ENCODE measurements at places on chromosomes 3 and 15.
A peak's percentile ranks its signal among the peaks of the same experiment; 100 is the strongest.

DNA sequence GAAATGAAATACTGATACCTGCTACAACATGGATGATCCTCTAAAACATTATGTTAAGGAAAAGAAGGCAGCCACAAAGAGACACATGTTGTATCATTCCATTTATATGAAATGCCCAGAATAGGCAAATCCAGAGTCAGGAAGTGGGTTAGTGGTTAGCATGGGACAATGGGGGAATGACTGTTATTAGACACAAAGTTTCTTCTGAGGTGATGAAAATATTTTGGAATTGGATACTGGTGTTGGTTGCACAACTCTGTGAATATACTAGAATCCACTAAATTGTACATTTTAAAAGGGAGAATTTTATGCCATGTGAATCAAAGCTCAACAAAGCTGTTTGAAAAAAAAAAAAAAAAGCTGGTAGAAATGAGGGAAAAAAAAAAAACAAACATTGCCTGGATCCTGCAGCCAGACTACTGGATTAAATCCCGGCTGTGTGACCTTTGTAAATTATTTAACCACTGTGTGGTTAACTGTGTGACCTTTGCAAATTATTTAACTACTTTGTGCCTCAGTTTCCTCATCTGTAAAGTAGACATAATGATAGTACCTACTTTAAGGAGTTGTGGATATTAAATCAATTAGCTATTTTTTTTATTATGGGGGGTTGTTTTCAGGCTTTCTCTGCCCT lies 75.6 kb upstream of the PRICKLE2 start:
- DNase-seq, result no peak

- no peak for DNase-seq
These were observed 239.0 kb upstream of the NAALADL2 start for GRCh38 chr3:174620138-174620537.

DNA sequence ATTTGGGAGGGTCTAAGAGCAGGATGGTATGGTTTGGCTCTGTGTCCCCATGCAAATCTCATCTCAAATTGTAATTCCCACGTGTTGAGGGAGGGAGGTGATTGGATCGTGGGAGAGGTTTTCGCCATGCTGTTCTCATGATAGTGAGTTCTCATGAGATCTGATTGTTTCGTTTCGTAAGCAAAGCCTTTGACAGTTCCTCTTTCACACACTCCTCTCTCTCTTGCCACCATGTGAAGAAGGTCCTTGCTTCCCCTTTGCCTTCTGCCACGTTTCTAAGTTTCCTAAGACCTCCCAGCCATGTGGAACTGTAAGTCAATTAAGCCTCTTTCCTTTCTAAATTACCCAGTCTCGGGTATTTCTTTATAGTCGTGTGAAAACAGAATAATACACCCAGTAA lies 553.7 kb downstream of the TAFA4 start:
- no peak for DNase-seq

GRCh38 chr15:26901041-26901440 lies 34.2 kb downstream of the GABRA5 start:
- DNase-seq, result no peak

- no peak for DNase-seq
These were observed 5.2 kb downstream of the TRIM59 start for GRCh38 chr3:160444411-160444810.

DNA sequence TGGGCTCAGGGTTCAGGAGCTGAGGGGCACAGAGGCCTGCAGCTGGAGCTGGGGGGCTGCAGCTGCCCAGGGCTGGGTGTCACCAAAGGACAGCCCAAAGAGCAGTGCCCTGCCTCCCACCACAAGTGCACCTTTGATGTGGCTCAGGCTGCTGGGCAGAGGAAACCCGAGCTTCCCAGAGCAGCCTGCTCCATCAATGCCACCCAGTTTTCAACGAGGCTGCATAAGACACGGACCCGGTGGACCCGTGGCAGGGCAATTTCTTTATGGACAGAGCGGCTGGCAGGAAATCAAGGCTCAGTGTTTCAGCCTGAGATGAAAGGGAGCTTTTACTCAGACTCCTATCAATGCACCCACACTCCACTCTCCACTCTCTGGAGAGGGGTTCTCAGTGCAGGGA lies 18.7 kb downstream of the SEMA5B start:
- no peak for DNase-seq

DNA sequence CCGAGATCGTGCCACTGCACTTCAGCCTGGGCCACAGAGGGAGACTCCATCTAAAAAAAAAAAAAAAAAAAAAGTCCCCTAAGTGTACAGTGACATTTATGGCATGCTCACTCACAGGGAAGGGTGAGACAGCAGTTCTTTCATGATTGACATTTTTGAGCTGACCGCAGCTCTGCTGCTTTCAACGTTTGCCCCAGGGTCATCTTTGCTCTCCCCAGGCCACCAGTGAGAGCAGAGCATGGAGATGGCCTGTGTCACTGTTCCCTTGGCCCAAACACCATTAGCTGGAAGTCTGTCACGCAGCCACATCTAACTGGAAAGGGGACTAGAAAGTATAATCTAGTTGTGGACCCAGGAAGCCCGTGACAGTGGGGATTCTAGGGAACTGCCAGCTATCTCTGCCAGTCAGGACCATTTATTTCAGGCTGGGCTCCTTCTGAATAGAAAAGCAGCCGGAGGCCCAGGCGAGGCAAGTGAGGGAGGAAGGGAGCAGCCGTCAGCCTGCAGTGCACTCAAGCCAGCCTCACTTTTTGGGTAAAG lies 193.4 kb upstream of the HES1 start:
- no peak for DNase-seq

DNA sequence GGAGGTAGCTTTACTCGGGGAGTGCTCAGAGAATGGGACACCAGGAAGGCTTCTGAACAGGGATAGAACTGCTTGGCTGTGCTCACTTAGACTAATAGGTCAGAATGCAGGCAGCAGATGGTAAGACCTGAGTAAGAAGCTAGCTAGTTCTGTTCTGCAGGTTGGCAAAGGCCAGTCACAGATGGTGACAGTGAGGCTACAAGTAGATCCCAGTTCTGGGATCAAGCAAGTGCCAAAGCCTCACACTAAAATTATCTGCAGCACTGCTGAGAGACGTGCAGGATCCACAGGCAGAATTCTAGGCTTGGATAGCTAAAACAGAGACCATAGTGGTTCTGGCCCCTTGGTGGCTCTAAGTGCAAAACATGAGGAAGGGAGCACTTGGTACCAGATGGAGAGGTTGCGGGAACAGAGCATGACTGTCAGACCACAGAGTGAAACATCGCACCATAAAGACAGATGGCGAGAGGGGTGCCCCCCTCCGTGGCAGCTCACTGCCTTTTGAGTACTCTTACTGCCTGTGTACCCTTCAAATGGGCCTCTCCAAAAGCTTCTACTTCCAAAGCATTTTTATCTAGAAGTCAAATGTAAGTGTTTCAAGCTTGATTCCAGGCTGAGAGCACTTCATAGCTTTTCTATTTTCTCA lies 3.6 kb upstream of the GLCE start:
- no peak for DNase-seq

DNA sequence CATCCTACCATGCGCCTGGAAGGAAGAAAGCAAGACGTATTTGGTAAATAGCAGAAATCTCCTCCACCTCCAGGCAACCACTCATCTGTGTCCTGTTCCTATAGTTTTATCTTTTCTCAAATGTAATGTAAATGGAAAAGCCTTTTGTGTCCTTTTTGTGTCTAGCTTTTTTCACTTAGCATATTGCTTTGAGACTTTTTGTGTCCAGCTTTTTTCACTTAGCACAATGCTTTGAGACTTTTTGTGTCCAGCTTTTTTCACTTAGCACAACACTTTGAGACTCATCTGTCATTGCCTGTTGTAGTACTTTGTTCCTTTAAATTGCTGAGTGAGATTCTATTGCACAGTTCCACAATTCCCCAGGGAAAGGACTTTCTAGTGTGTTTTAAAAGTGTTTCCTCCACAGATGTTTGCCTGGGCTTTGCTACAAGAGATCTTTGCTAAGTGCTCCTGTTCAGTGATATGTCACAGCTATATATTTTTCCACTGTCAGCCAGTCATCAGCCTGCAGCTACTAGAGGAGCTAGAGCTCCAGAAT lies 27.9 kb upstream of the MUC13 start:
- no peak for DNase-seq

DNA sequence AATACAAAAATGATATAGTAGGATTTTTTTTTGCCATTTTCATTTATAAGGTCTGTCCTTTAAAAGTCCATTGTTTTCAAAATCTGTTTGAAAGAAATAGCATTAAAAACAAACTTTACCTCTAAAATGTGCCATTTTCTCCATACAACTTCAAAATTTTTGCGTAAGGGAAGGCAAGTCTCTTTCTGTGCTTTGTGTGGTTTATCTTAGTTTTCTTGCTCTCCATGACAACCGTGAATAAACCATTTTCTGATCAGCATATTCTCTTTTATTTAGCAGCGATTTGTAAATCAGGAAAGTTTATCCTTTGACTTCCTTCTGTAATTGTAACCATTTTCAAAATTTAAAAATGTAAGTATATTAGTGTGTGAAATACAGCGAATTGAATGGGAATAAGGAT lies 147.9 kb upstream of the CGNL1 start:
- DNase-seq, result no peak

DNA sequence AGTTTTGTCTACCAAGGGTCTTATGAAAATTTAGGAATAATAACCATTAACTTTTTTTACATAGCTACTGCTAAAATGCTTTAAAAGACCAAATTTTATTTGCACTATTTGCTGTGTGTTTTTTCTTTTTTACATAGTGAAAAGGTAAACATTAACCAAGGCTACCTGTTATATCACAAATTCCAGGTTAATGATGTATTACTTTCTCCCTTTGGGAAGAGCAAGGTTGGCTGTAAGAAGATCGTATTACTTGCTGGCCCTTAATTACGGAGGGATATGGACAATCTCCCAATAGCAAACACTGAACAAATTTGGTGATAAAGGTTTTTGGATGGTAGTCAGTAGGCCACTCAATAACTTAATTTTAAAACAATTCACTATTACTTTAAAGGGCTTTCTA lies 22.4 kb downstream of the LRRC58 start:
- DNase-seq, result no peak

DNA sequence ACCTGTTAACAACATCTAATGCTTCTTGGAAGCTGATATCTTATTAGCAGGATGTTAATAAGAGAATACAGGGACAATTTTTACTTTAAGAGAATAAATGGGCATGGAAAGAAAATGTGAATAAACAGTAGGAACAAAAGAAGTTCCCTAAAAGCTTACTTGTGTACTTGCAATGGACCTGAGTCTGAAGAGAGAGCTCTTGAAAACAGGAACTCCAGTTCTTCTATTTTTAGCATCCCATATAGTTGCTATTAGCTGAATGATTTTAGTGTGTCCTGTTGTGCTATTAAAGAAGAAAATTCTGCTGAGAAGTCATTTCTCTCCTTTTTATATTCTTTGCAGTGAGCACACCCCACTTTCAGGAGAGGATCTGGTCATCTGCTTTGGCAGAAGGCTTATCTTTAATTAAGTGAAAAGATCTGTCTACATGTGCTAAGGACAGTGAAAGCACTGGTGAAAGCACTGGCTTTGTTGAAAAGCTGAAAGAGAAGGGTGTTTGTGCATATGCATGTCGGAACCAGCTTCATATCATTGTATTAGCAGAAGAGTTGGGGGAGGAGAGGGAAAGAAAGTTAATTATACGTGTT lies 1.4 kb upstream of the ST3GAL6 start:
- DNase-seq, result no peak

- no peak for DNase-seq
These were observed 24.7 kb upstream of the DUSP7 start for GRCh38 chr3:52080830-52081719.

- DNase-seq, result no peak
These were observed 53.5 kb downstream of the BSN start for GRCh38 chr3:49607796-49608195.

DNA sequence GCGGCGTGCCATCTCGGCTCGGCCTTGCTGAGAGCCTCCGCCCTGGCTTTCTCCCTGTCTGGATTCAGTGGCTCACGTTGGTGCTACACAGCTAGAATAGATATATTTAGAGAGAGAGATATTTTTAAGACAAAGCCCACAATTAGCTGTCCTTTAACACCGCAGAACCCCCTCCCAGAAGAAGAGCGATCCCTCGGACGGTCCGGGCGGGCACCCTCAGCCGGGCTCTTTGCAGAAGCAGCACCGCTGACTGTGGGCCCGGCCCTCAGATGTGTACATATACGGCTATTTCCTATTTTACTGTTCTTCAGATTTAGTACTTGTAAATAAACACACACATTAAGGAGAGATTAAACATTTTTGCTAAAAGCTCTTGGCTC lies 54.1 kb downstream of the PLXNA1 start:
- DNase-seq, result no peak

GRCh38 chr15:61155741-61156700 lies 73.1 kb downstream of the RORA start:
- DNase-seq, result peak; percentile 60

GRCh38 chr15:72706266-72706665 lies 20.3 kb downstream of the BBS4 start:
- no peak for DNase-seq

DNA sequence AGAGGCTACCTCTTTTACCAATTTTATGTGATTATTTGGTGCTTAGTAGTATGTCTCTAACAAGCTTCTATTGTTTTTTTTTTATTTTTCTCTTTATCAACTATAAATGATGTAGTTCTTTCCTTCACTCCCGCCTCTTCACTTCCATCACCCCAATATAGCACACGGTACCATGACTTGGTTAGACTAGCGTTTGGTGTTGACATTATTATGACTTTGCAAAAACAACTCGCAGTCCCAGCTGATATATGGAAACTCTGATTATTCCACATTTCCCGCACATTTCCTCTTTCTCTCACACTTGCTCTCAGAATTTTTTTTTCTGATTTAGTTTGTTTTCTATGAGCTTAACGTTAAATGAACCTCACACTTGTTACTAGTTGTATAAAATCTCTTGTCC lies 162.2 kb downstream of the GREM1 start:
- DNase-seq, result no peak

- no peak for DNase-seq
These were observed 216.2 kb downstream of the STT3B start for GRCh38 chr3:31748933-31749295.

GRCh38 chr3:195550723-195551122 lies 7.6 kb upstream of the PPP1R2 start:
- DNase-seq, result no peak

- DNase-seq, result peak; percentile 78
These were observed at the start of gene GXYLT2 for GRCh38 chr3:72887705-72888545. Gene GXYLT2, plus strand, starts transcription at chr3:72888046. Its CDS starts 188 bp downstream, at chr3:72888234.

DNA sequence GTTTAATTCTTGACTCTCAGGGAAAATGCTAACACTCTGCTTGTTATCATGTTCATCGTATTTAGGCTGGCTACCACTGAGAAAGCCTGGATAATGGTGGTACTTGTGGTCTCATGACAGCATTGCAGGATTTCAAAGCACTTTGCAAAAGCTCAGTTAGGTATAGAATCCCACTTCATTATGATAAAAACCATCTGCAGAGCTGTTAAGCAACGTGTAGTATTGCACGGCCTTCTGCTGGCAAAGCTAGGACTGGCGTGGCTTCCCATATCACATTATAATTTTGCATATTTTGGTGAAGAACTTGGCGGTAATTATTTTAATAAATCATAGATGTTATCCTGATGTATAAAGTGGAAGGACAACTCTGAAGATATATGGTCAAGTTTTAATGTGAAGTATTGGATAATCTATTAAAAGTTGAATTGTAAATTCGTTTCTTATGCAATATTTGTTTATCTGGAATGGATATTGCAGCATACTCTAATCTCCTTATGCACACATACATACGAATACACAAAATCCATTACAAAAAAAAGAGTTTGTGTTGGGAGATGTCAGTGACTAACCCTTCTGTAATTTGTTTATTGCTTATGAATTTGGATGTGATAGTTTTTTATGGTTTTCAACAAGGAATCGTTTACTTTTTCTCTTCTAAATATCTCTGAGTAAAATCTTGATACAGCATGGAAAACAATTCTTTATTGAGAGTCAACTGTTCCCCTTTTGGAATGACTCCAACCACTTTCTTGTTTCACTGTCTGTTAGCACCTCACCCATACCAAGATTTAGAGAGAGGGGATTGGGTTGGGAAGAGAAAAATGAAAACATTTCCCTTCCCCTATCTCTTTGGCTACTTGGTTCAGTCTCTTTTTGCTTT lies 9.2 kb downstream of the RAB8B start:
- DNase-seq, result no peak

Data from left ventricle myocardium inferior (tissue), 1 donor.